CD4-positive, alpha-beta T cell (primary cell): ENCODE measurements at places on chromosomes 16 and 17. TPM values are rescaled to one million over a fixed set of nuclear protein-coding genes. Genes with fewer than 3 reads are reported as not detected.

GRCh38 chr17:8326511-8327302 is 12.9 kb upstream of the ODF4 start:
- no peaks in the 10 kb centered on the region for H3K36me3 ChIP-seq
- no peak overlapping the region for H3K27ac ChIP-seq
- H3K4me1 ChIP-seq, result peaks cover 15% of the 10 kb centered on the region
- H3K4me3 ChIP-seq, result peak overlapping the region; percentile 34
- peak; percentile 44 for DNase-seq

DNA sequence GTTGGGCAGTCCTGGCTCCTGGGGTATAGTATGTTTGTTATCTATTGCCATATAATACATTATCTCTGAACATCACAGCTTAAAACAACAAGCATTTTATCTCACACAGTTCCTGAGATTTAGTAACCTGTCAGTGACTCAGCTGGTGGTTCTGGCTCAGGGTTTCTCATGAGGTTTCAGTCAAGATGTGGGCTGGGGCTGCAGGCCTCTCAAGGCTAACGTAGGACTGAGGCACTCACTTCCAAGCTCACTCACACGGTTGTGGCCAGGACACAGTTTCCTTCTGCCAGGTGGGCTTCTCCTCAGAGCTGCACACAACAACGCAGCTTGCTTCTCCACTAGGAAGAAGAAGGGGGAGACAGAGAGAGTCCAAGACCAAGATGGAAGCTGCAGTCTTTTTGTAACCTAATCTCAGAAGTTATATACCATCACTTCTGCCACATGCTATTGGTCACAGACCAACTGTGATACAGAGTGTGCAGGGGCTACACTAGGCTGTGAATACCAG is 10.3 kb upstream of the MED13 start:
- H3K4me1 ChIP-seq, result no peaks in the 10 kb centered on the region
- no peak overlapping the region for H3K27ac ChIP-seq
- H3K4me3 ChIP-seq, result no peak overlapping the region
- peaks cover 7% of the 10 kb centered on the region for H3K27me3 ChIP-seq
- H3K36me3 ChIP-seq, result no peaks in the 10 kb centered on the region

GRCh38 chr17:49597928-49598655 is 22.4 kb downstream of the NXPH3 start:
- no peaks in the 10 kb centered on the region for H3K4me1 ChIP-seq
- no peak for DNase-seq
- H3K27ac ChIP-seq, result no peak overlapping the region
- peaks cover 72% of the 10 kb centered on the region for H3K36me3 ChIP-seq

DNA sequence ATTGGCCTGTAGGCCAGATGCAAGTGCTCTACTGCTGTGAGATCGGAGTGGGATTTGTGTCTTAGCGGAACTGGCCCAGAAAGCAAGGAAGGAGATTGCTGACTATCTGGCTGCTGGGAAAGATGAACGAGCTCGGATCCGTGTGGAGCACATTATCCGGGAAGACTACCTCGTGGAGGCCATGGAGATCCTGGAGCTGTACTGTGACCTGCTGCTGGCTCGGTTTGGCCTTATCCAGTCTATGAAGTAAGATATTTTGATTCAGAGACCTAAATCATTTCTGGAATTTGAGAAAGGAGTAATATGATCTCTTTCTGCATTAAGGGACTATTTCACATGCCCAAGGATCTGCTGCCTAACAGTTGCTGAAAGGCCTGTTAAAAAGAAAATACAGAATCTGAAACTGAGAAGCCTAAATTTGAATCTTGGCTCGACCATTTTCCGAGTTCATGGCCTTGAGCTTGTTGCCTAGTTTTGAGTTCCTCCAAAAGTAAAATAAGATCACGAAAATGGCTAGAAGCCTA is 21.1 kb downstream of the IST1 start:
- no peak for DNase-seq
- peaks cover 70% of the 10 kb centered on the region for H3K36me3 ChIP-seq
- H3K4me1 ChIP-seq, result peaks cover 18% of the 10 kb centered on the region
- no peak overlapping the region for H3K27ac ChIP-seq
- no peak overlapping the region for H3K4me3 ChIP-seq
- H3K27me3 ChIP-seq, result no peaks in the 10 kb centered on the region

The SLC4A1 gene
- not detected for total RNA-seq
